Activated CD4-positive, alpha-beta T cell treated with anti-CD3 and anti-CD28 coated beads for 24 hours (primary cell): ENCODE measurements at places on chromosomes 16 and 17.

DNA sequence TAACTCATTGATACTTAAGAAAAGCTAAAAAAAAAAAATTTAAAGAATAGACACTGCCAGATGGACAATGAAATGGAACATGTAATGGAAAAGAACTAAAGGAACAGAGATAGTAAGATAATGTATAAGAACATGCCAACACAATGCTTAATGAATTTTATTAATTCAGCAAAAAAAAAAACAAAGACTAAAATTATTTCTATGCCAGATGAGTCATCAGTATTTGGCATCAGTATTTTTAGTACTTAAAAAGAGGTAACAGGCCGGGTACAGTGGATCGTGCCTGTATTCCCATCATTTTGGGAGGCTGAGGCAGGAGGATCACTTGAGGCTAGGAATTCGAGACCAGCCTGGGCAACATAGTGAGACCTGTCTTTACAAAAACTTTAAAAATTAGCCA, 168.5 kb downstream of the CYB561 start:
- no peak for DNase-seq

DNA sequence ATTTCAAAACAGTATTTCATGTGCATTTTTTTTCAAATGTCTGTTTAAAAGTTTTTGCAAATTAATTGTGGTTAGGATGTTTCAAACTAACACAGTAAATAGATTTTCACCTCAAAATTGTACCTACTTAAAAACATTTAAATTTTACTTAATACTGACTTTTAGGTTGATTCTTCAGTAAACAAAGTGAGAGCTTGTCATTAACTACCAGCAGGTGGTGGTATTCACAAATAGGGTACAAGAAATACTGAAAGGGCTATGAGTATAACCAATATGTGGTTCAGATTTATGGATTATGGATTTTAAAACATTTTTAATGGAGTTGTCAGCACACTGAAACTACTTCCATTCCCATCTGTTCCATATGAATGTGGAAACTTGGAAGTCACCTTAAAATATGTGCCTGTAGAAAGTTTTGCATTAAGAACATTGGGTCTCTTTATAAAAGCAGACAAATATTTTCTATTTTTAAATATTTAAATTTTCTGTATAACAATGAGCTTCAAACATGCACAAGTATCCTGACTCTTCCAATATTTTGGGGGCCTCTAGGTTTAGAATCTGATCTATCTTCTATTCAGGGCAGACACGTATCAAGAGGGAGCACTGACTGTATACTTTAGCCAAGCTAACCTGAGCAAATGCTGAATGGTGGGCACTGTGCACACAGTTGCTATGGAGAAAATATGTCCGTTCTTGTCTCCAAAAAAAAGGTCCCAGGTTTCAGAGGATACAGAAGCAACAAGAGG, 155.6 kb downstream of the SNX11 start:
- DNase-seq: no peak

DNA sequence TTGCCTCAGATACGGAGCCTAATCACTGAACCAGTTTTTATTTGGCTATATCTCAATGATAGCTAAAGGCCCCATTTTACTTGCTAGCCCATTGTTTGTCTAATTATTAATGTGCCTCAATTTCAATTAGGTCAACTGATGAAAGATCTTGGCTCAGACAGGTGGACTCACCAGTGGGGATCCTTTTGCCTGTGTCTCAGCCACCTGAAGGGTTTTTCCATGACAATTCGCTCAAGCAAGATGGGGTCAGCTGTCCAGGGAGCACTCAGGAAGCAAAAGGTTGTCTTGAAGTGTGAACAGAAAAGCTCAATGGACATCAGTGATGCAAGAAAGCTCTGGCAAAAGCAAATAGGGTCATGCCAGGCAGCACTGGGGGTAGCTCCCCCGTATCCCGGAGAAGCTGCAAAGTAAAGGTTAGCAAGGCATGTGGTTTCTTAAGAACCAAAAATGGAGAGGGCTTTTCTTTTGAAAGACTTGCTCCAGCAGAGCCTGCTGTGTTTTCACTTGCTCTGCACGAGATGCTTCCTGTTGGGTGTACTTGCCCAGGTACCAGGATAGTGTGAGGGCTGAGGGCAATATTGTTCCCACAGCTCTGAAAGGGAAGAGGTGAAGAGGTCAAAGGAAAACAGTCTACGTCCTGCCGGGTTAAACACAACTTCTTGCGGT, 541.2 kb upstream of the CDH5 start:
- no peak for DNase-seq

- no peak for DNase-seq
These were observed 54.8 kb downstream of the RPH3AL start for GRCh38 chr17:297758-298157.

DNA sequence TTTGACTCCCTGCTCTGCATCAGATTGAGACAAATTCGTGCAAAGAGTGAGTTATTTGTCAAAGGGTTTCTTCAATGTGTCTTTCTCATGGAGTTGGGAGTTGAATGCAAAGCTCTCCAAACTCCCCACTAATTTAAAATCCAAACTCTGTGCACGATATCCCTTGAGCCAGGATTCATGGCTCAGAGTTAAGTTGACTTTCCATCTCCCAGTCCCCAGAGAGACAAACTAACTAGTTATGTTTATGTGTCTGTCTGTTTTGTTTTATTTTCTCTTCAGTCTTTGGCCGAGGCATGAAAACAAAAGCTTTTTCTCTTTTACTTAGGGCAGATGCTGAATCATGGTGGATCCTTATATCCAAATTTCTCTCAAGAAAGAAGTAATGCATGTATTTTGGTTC, 570.0 kb upstream of the CDH5 start:
- DNase-seq: no peak

- DNase-seq: no peak
These were observed 3.3 kb upstream of the CDK5R1 start for GRCh38 chr17:32483451-32484019.

GRCh38 chr17:49372425-49372824, 10.4 kb upstream of the ZNF652 start:
- no peak for DNase-seq

DNA sequence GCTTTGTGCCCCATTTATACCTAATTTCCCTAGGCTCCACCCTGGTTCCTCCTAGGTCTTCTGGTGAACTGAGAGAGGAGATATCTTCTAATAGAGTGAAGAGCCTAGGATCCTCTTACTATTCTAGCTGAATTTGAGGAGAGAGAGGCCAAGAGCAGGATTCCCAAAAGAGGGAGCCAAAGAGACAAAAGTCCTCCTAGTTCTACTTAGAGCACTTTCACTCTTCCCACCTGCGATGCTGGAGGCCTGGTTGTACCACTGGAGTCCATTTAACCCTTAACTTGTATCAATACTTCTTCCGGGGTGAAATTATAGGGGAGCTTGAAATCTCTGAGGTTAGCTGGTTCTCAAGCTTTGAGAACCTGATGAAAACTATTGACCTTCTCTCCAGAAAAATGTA, 3.4 kb upstream of the SSH2 start:
- no peak for DNase-seq

DNA sequence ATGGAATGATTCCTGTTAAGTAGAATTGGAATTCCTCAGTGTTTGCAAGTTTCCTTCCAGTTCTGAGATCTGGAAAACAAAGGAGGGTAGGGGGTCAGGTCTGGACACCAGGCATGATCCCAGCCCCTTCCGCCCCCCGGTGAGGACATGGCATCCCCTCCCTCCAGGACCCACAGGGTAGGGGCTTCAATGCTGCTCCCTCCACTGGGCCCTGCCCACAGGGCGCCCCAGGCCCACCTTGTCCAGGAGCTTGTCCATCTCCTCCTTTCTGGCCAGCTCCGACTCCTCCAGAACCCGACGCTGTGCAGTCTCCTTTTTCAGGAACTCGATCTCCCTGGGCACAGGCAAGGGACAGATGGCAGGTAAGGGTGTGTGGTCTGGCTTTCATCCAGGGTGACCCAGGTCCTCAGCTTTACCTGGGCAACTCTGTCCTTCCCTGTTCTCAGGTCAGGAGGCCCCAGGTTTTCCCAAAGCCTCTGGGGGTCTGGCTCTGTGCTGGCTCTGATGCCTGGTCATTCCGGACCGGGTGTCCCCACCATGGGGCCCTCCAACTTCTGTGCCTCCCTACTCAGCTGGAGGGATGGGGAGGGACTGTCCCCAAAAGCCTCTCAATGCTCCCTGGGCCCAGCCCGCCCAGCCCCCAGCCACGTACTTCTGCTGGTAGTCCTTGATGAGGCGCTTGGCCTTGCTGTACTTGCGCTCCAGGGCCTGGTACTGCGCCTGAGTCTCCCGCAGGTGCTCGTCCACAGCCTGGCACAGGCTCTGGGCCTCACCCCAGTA, 5.5 kb upstream of the SAMD14 start:
- no peak for DNase-seq

- DNase-seq: no peak
These were observed 202.8 kb upstream of the FOXF1 start for GRCh38 chr16:86307514-86307903.

DNA sequence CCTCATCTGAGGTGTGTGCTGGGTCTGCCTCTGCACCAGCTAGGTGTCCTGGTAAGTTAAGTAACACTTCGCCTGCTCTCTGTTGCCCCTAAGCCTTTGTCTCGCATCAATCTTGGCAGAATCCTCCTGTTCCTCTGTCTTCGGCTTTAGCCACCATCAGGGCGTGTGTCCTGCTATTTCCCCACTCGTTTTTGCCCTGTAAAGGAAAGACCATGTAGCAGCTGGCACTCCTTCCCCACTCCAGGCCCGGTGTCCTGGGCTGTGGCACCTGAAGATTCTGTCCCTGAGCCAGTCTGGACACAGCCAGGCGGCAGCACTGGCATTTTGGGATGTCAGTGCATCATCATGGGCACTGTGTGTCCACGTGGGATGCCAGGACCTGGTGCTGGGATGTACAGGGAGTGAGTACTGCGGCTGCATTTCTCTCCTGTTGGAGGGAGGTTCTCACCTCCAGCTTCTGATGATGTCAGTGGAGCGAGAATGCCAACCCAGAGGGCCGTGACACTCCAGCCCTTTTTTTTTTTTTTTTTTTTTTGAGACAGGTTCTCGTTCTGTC, 26.2 kb upstream of the FOXK2 start:
- no peak for DNase-seq

GRCh38 chr17:5701381-5701780, 117.1 kb upstream of the NLRP1 start:
- no peak for DNase-seq

DNA sequence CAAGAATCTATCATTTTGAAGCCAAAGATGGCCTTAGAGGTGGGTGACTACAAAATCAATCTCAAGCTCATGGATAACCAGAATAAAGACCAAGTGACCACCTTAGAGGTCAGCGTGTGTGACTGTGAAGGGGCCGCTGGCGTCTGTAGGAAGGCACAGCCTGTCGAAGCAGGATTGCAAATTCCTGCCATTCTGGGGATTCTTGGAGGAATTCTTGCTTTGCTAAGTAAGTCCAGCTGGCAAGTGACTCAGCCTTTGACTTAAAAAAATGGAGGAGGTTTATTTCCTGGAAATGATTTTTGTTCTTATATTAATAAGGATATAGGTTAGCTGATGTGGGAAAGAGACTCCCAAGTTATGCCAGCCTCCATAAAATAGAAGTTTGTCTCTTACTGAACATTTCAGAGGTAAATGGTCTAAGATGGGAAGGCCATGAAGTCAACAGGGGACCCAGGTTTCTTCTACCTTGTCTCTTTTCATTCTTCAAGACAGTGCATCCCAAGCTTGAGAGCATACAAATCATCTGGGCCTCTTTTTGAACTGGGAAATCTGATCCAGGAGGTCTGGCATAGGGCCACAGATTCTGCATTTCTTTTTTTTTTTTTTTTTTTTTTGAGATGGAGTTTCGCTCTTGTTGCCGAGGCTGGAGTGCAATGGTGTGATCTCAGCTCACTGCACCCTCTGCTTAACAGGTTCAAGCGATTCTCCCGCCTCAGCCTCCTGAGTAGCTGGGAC, 19.8 kb upstream of the TANGO6 start:
- DNase-seq: no peak

DNA sequence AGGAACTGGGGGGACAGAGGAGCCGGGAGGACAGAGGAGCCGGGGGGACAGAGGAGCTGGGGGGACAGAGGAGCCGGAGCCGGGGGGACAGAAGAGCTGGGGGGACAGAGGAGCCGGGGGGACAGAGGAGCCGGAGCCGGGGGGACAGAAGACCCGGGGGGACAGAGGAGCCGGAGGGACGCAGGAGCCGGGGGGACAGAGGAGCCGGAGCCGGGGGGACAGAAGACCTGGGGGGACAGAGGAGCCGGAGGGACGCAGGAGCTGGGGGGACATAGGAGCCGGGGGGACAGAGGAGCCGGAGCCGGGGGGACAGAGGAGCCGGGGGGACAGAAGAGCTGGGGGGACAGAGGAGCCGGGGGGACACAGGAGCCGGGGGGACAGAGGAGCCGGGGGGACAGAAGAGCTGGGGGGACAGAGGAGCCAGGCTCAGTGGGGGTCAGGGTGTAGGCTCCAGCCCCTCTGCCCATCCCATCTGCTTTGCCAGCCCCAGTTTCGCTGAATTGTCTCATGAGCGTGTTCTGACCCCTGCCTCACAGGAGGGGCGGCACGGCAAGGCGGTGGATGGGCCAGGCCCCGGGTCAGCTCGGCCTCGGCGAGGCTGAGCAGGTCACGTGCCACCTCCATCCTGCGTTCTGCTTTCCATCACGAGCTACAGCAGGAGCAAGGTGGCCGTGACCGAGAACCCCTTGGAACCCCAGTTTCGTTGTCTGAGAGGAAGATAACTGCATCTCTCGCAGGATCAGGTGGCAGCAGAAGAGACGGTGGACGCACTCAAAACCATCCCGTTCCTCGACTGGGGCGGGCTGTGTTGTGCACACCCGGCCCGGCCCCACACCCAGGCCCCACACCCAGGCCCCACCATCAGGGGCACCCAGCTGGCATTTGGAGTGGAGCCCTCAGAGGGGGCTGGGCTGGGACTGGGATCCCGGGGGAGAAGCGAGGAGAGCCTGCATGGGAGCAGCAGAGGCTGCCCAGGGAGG, 26.1 kb upstream of the CBFA2T3 start:
- DNase-seq: no peak

DNA sequence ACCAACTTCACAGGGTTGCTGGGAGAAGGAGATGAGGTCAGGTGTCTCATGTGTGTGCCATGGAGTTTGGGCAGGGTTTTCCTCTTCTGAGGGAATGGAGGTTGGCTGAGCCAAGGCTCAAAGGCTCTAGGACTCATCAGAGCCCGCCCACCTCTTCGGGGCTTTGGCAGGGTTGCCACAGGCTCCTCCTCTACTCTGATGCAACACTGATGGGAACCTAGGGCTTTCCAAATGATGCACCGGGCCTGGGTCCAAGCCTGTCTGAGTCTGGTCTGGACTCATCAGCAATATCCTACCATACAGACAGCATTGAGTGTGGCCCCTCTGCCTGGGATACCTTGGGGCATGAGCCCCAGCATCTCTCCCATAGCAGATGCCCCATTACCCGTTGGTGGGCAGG, 59.5 kb upstream of the LHX1 start:
- no peak for DNase-seq

DNA sequence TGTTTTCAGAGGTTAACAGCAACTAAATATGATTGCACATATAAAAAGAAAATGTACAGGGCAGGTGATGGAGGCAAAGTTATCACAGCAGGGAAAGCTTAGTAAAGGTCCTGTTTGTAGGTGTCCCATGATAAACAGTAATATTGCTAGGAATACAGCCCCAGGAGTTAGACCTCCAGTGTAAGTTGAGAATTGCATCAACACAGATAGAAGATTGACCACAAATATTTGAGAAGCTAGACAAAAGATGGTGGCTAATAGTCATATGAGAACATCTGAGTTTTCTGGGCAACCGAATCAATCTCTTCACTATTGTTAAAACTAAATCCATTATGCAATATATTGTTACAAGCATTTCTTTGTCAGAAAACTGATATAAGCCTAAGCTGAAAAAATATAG, 152.6 kb downstream of the CDH11 start:
- no peak for DNase-seq
